ENCODE measurements at places on chromosomes 1 and 21.

- DNase-seq: no peak
Measured at GRCh38 chr21:31196724-31197123, 147.3 kb downstream of the TIAM1 start.

DNA sequence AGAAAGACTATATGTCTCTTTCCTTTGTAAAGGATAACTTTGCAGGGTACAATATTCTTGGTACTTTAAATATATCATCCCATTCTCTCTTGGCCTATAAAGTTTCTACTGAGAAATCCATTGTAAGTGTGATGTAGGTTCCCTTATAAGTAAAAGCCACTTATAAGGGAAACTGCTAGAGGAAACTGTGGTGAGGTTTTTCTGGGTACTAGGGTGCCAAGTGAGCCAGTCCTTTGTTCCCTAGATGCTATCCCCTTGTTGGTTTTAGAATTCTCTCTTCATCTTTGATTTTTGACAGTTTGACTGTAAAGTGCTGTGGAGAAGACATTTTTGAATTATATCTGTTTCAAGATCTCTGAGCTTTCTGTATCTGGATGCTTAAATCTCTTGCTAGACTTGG, 108.9 kb upstream of the NEK7 start:
- DNase-seq: no peak

GRCh38 chr21:25658427-25659035, 19.5 kb downstream of the JAM2 start:
- no peak for DNase-seq

GRCh38 chr21:45894450-45894825, 87.1 kb upstream of the COL6A1 start:
- DNase-seq: peak; percentile 87

GRCh38 chr1:29689372-29690030, 453.2 kb downstream of the PTPRU start:
- DNase-seq: no peak

DNA sequence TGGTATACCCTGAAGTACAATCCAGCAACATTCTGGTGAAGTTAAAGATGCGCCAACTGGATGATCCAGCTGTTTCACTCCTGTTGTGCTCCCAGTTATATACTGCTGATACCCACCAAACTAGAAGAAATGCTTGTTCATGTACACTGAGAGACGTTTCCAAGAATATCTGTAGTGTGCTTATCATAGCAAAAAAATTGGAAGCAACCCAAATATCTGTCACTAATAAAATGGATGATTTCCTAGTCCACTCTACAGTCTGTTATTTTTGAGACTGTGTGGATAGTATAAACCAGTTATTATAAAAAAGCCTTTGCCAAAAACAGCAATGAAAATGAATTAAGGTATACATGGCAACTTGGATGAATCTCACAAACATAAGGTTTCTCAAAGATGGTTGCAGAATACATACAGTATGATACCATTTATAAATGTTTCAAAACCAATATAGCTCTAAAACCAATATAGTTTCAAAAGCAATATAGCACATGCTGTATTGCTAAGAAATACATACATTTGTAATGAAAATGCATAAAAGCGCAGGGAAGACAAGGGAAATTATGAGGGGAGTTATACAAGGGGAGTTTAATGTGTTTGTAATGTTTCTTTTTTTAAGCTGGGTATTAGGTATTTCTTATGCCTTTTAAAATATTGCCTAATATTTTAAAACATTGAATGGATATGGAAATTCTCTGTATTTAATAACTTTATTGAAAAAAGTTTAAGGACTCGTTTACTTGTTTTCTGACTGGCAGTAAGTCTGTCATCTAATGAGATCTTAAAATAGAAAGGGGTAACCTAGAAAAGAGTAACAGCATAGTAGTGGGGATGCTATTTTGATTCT, 36.5 kb downstream of the GPSM2 start:
- peak; percentile 19 for DNase-seq

GRCh38 chr1:75870951-75871350, 61.3 kb downstream of the ASB17 start:
- DNase-seq: no peak

DNA sequence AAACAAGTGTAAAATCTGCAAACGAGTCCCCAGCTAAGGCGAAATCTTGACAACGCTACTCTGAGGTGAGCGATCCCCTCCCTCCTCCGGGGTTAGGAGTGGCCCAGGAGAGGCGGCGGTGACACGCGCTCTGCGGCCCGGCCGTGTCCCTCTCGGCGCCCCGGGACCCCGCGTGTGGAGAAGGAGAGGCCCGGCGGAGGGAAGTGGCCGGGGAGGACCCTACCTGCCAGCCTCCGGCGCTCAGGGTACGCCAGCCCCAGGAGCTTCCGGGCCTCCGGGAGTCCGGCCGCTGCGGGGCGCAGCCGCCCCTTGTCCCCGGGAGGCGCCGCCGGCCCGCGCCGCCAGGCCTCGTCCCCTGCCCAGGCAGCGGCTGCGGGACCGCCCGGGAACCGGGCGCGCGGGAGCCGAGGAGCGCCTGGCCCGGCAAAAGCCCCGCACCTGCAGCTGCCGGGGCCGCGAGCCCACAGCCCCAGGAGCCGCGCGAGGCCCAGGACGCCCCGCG, 543 bp downstream of the ABCB10 start:
- DNase-seq: peak; percentile 14

DNA sequence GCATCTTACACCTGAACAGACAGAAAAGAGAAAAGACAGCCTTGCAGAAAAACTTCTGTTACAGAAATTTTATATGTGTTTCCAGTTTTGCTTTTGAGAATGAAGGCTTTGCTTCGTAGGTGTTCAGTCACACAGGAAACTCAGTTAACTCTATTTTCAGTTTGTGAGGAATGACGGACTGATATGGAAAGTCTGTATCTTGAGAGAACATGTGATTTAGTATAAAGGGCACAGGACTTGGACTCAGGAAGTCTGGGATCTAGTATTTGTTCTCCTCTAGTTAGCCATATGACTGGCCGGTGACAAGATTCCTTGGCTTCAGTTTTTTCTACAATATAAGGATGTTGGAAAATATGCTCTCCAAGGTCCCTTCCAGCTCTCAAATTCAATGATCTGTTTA, 149.1 kb downstream of the OLFM3 start:
- no peak for DNase-seq

- no peak for DNase-seq
Measured at GRCh38 chr1:187621951-187622350, 793.2 kb downstream of the PLA2G4A start.

DNA sequence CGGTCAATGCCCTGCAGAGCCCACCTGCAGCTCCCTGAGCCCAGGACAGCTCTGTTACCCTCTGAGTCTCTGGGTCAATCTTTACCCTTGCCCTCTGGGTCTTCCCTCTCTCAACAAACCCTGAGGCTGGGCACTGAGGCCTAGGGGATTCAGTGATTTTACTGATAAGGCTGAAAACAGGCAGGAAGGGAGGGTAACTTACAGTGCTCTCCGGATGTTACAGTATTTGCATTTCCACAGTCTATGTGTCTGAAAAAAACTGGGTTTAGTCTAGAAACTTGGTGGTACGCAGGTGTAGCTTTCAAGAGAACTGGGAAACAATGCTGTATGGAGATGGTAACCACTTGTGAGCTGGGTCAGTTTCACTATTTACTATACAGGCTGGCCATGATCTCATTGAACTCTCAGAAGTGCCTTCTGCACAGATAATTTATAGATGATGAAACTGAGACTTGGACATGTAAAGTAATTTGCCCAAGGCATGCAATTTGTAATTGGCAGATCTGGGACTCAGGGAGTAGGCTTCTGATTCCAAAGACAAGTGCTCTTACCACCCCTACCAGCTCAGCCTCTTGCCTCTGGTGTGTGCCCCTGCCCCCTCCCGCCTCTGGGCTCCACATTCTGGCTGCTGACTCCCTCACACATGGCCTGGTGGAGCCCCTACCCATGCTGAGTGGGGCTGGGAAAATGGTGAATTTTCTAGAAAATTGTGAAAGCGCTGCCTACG, 48.8 kb downstream of the TENT5C start:
- no peak for DNase-seq

GRCh38 chr21:45200581-45201296, 87.0 kb downstream of the POFUT2 start:
- no peak for DNase-seq

DNA sequence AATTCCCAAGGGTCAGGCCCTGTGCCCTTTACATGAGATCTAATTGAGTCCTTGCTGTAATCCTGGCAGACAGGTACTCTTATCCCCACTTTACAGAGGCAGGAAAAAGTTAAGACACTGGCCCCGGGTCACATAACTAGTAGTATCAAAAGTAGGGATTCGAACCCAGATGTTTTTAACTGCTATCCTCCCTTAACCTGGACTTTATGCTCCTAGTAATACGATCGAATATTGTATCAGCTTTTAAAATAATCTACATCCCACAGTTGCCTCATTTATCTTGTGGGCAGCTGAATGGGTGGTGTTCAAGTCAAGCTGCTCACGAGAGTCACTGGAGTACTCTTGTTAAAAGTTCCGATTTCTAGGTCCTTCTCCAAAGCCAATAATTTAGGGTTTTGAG, 25.5 kb upstream of the TMEM51 start:
- no peak for DNase-seq

- peak; percentile 23 for DNase-seq
Measured at GRCh38 chr1:150973836-150974579, 627 bp downstream of the CERS2 start.

GRCh38 chr1:218811497-218811896, 362.2 kb upstream of the LYPLAL1 start:
- peak; percentile 72 for DNase-seq

DNA sequence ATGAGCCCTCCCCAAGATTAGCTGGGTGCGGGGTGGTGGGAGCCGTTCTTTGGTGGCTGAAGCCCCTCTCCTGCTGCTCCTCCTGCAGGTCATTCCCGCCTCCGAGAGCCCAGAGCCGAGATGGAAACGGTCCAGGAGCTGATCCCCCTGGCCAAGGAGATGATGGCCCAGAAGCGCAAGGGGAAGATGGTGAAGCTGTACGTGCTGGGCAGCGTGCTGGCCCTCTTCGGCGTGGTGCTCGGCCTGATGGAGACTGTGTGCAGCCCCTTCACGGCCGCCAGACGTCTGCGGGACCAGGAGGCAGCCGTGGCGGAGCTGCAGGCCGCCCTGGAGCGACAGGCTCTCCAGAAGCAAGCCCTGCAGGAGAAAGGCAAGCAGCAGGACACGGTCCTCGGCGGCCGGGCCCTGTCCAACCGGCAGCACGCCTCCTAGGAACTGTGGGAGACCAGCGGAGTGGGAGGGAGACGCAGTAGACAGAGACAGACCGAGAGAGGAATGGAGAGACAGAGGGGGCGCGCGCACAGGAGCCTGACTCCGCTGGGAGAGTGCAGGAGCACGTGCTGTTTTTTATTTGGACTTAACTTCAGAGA, 448 bp downstream of the G0S2 start:
- no peak for DNase-seq

GRCh38 chr1:215957663-215958062, 390.6 kb downstream of the KCTD3 start:
- peak; percentile 28 for DNase-seq

GRCh38 chr1:70509996-70510876, 99.2 kb downstream of the CTH start:
- DNase-seq: peak; percentile 98

DNA sequence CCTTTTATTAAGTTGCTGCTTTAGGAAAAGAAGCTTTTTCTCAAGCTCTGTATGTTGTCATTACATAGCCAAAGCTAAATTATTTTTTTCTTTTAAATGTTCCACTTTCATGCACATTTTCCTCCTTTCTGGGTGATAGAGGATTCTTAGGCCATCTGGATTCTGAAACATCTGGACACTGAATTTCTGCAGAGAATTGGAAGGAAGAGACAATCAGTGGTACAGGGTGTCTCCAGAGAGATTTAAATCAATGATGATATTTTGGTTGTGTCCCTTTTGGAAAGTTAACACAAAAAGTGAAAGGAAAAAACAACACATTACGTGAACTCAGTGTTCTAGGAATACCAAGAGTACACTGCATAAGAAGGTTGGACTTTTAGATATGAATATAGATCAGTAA, 211.4 kb upstream of the PKN2 start:
- no peak for DNase-seq

GRCh38 chr21:36677443-36677842, 21.5 kb upstream of the SIM2 start:
- DNase-seq: no peak

DNA sequence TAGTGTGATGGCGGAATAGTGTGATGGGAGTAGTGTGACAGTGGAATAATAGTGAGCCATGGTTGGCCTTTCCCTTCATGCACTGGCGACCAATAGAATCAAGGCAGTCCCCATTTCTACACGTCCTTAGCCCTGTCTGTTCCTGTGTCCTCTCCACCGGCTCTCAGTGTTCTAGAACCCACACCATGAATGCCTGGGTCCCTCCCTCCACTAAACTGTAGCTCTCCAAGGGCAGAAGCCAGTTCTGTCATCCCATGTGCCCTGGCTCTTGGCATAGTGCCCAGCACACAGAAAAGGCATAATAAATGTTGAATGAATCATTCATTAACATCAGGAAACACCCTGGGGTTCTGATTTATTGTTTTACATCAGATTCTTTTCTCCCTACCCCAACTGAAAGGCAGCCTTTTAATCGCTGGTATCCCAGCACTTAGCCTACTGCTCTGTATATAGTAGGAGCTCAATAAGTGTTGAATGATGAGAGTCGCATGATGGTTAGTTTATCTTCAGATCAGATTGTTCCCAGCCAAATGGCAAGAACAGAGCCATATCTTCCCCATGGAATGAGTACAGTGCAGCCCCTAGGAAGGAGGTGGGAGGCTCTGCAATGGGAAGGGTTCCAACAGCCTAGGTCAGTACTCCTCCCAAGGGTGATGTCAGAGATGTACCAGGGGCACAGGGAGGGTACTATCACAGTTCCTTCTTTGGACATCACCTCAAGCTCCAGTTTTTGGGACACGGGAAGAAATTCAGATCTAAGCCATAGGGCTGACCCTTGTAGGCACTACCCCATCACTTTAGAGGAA, 325.7 kb downstream of the HHAT start:
- DNase-seq: no peak

DNA sequence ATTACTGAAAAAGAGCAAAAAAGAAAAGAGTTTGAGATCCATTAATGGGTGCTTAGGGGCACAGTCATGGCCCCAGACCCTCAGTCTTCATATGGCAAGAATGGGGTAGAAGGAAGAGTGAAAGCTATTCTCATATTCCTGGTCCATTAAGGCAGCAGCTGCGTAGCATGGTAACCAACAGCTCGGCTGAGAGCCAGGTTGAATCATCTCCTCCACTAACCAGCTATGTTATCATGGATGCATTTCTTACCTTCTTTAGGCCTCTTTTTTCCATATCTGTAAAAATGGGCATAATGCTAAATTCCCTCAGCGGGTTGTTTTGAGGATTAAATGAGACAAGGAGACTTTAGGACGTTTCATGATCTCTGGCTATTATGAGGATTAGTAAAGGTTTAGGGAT, 15.0 kb upstream of the SARS1 start:
- peak; percentile 67 for DNase-seq
